ENCODE measurements at places on chromosomes 3 and 15. TPM values are rescaled to one million over a fixed set of nuclear protein-coding genes. Genes with fewer than 3 reads are reported as not detected.

The GOLGA8H gene
- not detected for total RNA-seq

The ATP11B gene
- 60.2 TPM for total RNA-seq

The CCR8 gene
- total RNA-seq: not detected

The SLC15A2 gene
- 0.59 TPM for total RNA-seq

The GABRB3 gene
- 0.65 TPM for total RNA-seq

The C3orf85 gene
- not detected for total RNA-seq

The DUOXA2 gene
- total RNA-seq: not detected

The UQCC5 gene
- total RNA-seq: 3.0 TPM

The NLGN1 gene
- total RNA-seq: 0.92 TPM

All from smooth muscle cell of the umbilical artery (primary cell).